ENCODE measurements at places on chromosomes 3 and 15. TPM values are rescaled to one million over a fixed set of nuclear protein-coding genes. Genes with fewer than 3 reads are reported as not detected.

MST1 gene
- 6.1 TPM for total RNA-seq

FANCD2OS gene
- not detected for total RNA-seq

SERINC4 gene
- total RNA-seq: 0.29 TPM

DIPK2A gene
- 15.4 TPM for total RNA-seq

EOGT gene
- total RNA-seq: 112 TPM

HTR3C gene
- total RNA-seq: not detected

CIB2 gene
- 59.0 TPM for total RNA-seq

AHSG gene
- not detected for total RNA-seq

GRCh38 chr3:71376503-71376902 lies 207.0 kb downstream of the FOXP1 start:
- no peak for DNase-seq

DNA sequence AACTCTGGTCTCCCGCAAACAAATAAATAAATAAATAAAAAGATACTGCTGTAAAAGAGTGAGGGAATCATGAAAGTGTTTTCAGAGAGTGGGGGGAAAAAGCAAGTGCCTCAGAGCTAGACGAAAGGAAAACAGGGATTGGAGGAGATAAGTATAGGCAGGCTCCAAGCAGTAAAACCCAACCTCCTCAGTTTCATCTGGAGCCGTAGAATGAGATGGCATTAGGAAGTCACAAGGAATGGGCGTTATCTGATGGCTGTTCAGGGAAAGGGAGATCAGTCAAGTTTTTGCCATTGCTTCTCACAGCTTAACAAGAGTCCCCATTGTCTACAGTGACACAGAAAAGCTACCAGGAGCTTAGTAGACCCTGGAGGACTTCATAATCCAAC lies 451.5 kb upstream of the PPP2R3A start:
- DNase-seq: no peak

- DNase-seq: no peak
Measured at GRCh38 chr3:152011812-152012735, 138.6 kb downstream of the SUCNR1 start.

GRCh38 chr3:32975891-32976595 lies 24.6 kb downstream of the CCR4 start:
- DNase-seq: no peak

- DNase-seq: peak; percentile 60
Measured at GRCh38 chr15:84883916-84884781, at the start of gene SLC28A1. Gene SLC28A1 (plus strand): TSS chr15:84884662. CDS start chr15:84887761, 3,099 bp downstream.

- no peak for DNase-seq
Measured at GRCh38 chr15:31001702-31002101, 10.3 kb upstream of the MTMR10 start.

- no peak for DNase-seq
Measured at GRCh38 chr3:12948371-12948770, 107.0 kb upstream of the RPL32 start.

All from right cardiac atrium (tissue), 5 donors.